ENCODE measurements at places on chromosomes 2 and 18. TPM values are rescaled to one million over a fixed set of nuclear protein-coding genes. Genes with fewer than 3 reads are reported as not detected.

The RAPGEF4 gene
- 1.3 TPM for total RNA-seq

The UGT1A3 gene
- total RNA-seq: 0.43 TPM

The CDC42EP3 gene
- total RNA-seq: 9.8 TPM

The RNF152 gene
- 2.6 TPM for total RNA-seq

The TRIP12 gene
- total RNA-seq: 195 TPM

The ABCG8 gene
- total RNA-seq: not detected

The CASP10 gene
- total RNA-seq: 0.65 TPM

The CCDC85A gene
- 2.0 TPM for total RNA-seq

The COLEC12 gene
- under 0.01 TPM for total RNA-seq

The PLCL1 gene
- 0.11 TPM for total RNA-seq
